ENCODE measurements at places on chromosomes 1 and 21.

GRCh38 chr1:230771773-230772354 lies 24.7 kb downstream of the CAPN9 start:
- no peak for DNase-seq

- no peak for DNase-seq
Measured at GRCh38 chr1:78691995-78692747, 42.5 kb downstream of the IFI44 start.

GRCh38 chr1:41749991-41750745 lies 168.6 kb downstream of the HIVEP3 start:
- DNase-seq: no peak

DNA sequence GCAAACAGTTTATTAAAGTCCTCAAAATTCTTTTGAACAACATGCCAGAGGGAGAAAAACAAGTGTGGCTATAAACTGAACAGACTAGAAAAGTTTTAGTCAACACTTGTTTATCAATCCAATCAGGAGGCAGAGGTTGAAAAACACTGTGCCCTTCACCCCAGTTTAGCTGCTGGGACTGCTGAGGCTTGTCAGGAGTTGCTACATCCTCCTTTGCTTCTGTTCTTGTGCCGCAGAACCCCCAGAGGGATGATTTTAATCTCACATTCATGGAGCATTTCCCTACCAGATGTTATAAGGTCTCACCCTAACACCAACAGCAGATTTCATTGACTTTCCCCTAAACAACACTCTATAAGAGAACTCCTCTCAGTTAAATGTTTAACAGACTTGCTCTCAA lies 321.2 kb downstream of the VAV3 start:
- DNase-seq: no peak

DNA sequence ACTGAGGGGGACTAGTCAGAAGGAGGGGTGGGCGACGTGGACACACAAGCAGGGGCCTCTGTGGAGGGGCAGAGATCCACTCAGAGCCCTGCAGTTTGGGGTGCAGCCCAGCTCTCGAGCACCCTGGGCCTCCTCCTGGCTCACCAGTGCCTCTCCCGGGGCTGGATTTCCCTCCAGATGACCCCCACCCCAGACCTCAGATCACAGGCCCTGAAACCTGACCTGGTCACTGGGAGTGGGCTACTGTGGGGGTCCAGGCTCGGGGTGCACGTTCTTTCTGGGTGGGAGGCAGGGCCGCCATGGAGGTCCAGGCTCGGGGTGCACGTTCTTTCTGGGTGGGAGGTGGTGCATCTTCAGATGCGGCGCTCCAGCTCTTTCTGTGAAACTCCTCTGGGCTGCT lies 10.3 kb upstream of the LHX4 start:
- no peak for DNase-seq

DNA sequence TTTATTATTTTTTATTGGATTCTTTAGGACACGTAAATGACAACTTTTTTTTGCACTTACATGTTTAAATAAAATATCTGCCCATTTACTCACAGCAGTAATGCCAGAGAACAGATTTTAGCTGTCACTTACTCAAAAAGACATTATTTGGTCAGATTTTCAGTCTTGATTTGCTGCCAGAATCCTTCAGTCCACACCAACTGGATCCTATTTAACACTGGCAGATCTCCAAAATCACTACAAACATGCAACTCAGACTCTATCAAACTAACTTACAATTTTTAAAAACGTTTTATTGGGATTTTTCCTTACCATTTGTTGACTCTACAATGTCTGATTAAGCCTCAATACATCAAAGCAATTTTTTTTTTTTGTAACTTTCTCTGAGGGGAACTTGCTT lies 11.1 kb downstream of the ATP6V1G3 start:
- no peak for DNase-seq

DNA sequence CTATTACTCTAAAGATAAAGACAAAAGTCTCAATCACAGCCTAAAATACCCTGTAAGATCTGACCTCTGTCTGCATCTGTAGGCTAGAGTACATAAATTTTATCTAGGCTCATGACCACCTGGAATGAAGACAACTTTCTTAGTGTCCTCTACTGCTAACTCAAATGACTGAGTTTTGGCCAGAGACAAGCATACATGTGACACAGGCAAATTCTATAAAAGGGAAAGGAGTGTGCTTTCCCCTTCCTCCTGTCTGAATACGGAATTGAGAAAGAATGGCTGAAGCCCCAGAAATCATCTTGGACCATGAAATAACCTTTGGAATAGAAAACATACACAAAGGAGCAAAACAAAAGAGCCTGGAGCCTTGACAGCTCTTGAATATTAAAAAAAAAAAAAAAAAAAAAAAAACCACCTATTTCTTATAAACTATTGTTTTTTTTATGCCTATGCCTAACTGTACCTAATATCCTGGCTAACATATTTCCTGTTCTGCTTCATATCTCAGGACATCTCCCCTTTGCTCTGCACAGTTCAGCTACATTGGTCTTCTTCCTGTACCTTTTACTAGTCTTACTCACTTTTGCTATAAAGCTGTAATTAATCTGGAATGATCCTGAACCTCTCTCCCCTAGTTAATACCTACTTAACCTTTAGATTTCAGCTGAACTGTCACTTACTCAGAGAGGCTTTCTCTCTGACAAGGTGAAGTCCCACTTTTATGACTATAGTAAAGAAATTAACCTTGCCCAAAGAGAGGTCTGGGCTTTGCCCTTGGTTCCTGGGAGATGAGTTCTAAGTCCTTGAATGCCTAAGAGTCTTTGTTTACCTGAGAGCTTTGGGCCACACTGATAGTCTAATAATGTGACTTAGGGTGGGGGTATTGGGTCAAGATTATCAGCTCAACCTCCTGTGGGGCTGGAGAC lies 16.1 kb downstream of the UCHL5 start:
- DNase-seq: no peak

DNA sequence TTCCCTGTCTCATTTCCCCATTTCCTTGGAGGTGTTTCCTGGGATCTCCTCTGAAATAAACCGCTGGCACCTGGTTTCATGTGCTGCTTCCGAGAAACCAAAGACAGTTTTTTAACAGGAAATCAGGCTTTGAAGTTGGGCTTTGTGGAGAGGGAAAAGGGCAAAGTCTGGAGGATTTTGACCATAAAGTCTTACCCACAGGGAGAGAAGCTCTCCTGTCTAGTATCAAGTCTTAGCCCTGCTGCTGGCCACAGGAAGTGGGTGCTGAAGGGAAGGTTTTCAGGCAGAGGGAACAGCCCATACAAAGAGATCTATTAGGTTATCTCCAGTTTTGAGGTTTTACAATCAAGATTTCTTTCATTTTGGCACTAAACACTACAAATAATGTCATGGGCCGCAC lies 29.3 kb downstream of the SLC5A9 start:
- DNase-seq: no peak

- DNase-seq: no peak
Measured at GRCh38 chr1:26003756-26004155, 5.9 kb upstream of the PAFAH2 start.

- DNase-seq: no peak
Measured at GRCh38 chr1:197813741-197814140, 38.5 kb upstream of the DENND1B start.

DNA sequence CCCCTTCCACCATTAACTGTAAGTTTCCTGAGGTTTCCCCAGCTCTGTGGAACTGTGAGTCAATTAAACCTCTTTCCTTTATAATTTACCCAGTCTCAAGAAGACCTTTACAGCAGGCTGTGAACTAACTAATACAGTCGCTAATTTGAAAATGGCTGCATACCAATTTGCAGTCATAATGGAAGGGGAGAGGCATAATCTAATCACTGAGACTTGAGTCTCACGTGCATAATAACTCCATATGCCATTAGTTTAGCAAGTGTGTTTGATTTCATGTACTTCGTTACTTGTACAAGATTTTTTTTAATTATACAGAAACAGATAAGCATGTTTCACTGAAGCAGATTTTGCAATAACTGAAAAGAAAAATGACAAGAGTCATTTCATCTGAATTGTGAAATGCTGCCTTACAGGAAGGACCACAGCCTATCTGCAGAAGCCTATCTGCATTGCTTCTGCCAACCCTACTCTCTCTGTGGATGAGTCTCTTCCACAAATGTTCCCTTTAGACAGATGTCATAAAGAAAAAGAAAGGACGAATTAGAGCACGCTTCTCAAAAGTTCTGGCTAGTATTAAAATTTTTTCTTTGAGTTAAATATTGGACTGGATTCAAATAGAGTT lies 99.1 kb downstream of the PTGER3 start:
- DNase-seq: no peak

- no peak for DNase-seq
Measured at GRCh38 chr21:31531967-31532366, 127.5 kb upstream of the SOD1 start.

DNA sequence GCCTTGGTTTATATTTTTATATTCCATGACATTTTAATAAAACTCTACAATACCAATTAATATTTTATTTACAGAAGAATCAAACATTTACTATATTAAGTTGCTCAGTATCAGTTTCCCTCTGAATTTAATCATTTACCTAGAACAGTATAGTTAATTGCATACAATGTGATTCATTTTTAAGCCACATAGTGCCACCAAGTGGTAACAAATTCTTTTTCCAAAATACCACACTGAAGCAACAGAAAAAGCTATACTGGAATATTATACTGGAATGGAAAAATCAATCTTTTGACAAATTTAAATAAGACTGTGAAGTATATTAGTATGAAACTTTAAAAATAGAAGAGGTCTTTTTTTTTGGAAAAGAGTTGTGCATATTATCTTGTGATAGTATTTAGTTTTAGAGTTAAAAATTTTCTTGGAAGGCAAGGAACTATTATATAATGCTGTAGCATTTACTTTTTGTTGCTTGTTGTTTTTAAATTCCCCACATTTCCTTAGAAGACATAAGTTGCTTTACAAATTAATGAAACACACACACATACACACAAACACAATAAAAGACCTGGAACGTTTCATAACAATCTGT lies 57.3 kb downstream of the ZNF644 start:
- DNase-seq: no peak

DNA sequence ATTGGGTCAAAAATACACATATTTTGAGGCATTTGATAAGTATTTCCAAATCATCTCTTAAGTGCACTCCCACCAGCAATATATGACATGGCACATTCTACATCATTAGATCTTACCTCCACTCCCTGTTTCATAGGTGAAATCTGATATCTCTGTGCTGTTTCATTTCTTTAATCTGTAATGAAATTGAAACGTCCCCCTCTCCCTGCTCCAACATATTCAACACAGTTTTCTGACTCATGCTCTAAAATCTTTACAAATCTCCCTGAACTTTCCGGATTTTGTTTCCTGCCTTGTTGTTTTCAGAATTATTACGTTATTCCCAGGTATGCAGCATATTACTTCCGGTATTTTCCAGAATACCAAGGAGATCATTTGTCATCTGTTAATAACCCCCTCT lies 66.1 kb upstream of the AKT3 start:
- DNase-seq: no peak

- DNase-seq: no peak
Measured at GRCh38 chr1:241269116-241269515, 87.9 kb downstream of the RGS7 start.

DNA sequence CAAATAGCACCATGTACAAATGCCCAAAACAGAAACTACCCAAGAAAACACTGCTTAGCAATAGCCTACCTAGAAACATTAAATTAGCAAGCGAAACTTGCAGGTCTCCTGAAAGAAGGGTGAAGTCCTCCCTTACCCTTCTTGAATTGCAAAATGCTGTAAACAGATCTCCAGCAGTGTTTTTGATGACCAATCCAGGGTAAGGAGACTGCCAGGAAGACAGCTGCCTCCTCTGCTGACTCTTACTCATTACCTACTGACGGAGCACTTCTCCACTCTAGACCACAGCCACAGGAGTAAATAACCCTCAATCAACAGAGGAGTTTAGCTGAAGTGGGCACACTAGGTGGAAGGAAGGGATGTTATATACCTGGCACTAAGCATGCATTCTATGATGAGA lies 32.2 kb upstream of the GADD45A start:
- DNase-seq: no peak

DNA sequence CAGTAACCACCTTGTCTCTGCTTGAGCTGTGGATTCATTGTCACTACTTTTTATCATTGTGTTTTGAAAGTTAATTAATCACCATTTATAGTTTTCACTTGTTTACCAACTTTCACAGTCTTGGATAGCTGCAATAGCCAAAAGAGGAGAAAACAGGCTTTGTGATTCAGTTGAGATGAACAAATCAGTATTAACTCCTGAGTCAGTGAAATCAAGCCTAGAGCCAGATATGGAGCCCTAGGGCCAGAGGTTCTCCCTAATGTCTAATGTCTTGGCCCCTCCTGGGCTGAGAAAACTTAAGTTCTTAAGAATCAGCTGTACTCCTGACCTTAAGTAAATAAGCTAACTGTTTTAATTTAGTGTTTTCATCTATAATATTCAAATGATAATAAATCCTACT lies 228.8 kb downstream of the DNM3 start:
- DNase-seq: no peak

GRCh38 chr1:25754470-25755181 lies 45.4 kb upstream of the SELENON start:
- DNase-seq: no peak

DNA sequence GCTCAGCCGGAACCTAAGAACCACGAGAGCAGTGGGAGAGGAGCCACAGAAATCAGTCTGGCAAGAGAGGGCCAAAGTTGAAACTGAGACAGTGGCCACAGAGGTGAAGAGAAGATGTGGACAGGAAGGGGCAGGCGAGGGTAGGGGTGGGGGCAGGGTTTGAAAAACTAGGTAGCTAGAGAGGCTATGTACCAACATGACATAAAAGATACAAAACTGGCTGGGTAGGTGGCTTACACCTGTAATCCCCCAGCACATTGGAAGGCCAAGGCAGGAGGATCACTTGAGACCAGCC lies 28.4 kb upstream of the TIAM1 start:
- DNase-seq: no peak

- DNase-seq: no peak
Measured at GRCh38 chr1:17572264-17572985, 32.9 kb downstream of the ARHGEF10L start.

- no peak for DNase-seq
Measured at GRCh38 chr1:152501704-152502103, 8.9 kb upstream of the LCE5A start.

- DNase-seq: no peak
Measured at GRCh38 chr1:224203243-224204016, 20.4 kb downstream of the DEGS1 start.

DNA sequence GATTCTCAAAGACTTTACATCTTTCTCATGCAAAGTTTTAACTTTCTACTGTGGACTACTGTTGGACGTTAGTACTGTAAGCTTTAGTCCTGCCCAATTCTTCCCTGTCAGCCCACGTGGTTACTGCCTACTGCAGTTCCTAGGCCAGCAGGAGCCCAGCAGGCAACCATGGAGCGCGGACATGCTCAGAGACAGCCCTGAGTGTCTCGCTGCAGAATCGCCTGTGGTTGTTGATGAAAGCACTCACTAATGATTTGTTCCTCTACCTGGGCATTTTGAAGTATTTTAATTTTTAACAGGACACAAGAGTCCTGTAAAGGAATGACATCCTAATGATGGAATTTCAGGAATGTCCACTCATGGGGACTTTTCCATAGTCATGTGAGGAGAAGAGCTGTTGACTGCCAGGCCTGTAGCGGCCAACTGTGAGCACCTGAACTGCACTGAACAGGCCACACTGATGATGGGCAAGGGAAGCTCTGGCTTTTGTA lies 44.1 kb downstream of the PGBD5 start:
- no peak for DNase-seq

GRCh38 chr1:6435547-6435946 lies 11.0 kb downstream of the ESPN start:
- no peak for DNase-seq
